Prostate gland (tissue), 2 donors: ENCODE measurements at places on chromosomes 6 and 20. TPM values are rescaled to one million over a fixed set of nuclear protein-coding genes. Genes with fewer than 3 reads are reported as not detected.

Gene SPATS1
- 2.0 TPM for total RNA-seq

Gene CRISP1
- total RNA-seq: not detected

Gene SMIM29
- total RNA-seq: 25.9 TPM

Gene POU5F1
- 21.5 TPM for total RNA-seq

Gene FAM209B
- total RNA-seq: not detected

Gene NKX2-2
- not detected for total RNA-seq
